ENCODE measurements at places on chromosomes 5 and 9.

- no peak for DNase-seq
Observed at GRCh38 chr5:15034379-15034778, 162.8 kb upstream of the ANKH start.

- DNase-seq: no peak
Observed at GRCh38 chr9:132478353-132479050, 68.5 kb downstream of the CFAP77 start.

GRCh38 chr5:175448276-175448675 is 4.3 kb upstream of the DRD1 start:
- DNase-seq: no peak

GRCh38 chr5:32514806-32515205 is 70.3 kb upstream of the ZFR start:
- DNase-seq: no peak

DNA sequence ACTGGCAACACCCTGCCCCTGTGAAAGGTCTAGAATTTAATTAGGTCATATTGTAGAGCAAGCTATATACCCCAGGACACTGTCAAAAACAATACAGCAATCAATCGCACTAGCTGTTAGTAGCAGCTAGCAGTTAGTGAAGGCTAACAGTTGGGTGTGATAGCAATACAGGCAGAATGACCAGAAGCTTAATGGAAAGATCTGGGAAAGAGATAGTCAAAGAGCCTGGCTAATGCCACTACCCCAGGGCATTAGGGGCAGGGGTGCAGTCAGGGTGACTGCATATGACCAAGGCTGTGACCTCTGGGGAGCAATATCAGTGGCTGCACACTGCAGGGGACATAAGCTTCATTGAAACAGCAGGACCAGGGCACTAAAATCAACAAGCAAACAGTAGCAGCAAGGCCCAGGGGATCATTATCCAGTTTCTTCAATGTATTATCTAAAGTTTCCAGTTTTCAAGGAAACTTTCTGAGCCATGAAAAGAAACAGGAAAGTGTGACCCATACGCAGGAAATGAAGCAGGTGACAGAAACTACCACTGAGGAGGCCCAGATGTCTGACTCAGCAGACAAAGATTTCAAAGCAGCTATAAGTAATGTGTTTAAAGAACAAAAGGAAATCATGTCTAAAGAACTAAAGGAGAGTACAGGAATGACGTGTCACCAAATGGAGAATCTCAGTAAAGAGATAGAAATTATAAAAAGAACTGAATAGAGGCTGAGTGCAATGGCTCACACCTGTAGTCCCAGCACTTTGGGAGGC is 82.4 kb downstream of the ZNF354C start:
- peak; percentile 67 for DNase-seq

GRCh38 chr9:6383551-6384225 is 29.3 kb upstream of the UHRF2 start:
- no peak for DNase-seq

DNA sequence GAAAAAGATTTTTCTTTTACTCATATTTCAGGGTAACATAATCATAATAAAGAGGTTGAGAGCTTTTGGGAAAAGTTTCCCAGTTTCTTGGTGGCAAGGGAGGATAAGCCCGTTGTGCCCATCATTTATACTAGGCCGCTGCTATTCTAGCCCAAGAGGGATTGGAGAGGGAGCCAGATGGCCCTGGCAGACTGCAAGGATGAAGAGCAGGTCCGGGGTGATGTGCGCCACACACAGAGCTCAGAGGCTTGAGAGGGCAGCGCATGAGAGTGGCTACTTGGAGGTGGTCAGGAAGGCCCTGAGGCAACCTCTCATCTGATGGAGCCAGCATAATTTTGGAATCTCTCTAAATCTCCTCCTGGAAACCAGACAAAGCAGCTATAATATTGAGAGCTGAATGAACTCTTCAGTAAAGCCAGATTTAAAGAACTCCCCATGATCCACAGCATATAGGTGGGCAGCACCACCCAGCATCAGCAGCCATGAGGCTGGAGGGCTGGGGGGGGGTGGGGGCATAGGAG is 110.1 kb downstream of the MED27 start:
- DNase-seq: no peak

DNA sequence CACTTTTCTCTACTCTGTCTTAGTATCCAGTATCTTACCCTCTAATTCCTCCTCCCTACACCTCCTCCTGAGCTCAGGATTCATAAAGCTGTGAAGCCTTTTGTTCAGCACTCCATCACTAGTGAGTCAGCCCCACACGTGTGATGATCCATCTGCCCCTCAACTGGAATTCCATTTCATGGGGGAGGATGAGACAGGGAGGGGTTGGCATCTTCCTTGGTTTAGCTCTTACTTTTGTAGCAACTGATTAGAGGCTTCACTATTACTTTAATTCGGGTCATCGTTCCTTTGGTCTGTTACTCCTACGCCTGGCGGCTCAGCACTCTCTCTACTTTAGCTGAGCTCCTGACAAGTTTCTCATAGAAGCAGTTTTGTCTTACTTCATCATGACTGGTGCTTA is 11.8 kb downstream of the BTNL8 start:
- DNase-seq: no peak

DNA sequence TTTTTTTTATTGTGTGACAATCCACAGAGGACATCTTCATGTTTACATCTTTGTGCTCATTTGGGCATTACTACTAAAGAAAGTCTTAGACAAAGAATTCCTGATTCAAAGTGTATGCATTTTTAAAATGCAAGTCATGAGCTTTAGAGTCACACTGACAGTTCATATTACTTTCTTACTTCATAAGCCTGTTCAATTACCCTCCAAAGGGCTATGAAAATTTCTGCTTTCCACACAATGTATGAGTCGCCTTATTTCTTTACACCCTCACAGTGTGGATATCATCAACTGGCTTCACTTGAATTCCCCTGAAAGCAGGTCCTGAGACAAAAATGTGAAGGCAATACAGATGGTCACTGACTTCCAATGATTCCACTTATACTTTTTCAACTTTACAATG is 280.4 kb upstream of the PTGER4 start:
- no peak for DNase-seq

- no peak for DNase-seq
Observed at GRCh38 chr5:9069650-9070049, 476.2 kb downstream of the SEMA5A start.

GRCh38 chr5:157816682-157817386 is 42.1 kb downstream of the CLINT1 start:
- no peak for DNase-seq

DNA sequence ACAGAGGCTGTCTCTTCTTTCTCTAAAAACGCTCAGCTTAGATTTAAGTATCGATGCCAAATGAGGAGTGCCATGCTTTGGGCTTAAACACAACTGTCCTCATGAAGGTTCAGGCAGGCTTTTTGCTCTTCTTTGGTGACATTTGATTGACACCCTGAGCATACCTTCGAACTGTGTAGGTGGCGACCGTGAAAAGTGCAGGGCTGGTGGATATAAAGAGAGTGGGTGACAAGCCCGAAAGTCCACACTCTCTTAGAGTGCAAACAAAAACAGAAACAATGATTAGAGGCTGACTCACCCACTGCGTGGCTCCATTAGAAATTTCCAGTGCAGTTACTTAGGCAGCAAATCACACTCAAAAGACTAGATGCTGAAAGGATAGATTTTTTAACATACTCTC is 141.7 kb downstream of the SYK start:
- DNase-seq: no peak

DNA sequence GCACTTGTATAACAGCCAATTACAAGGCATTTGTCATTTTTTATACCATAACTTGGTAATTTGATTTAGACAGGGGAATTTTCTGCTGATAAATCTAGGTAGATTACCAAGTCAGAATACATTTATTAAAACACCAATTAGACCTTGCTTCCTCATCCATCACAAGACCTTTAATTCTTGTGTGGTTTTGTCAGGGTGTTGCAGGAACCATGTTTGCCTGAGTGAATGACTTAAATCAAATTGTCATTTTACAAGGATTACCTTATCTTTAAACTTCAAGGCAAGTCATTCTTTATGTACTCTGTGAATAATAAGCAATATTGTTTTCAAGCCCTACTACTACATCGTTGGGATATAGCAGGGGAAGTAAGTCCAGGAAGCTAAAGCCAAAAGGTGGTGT is 257.7 kb downstream of the KCTD16 start:
- DNase-seq: no peak

- DNase-seq: no peak
Observed at GRCh38 chr5:173341961-173342430, 13.8 kb upstream of the STC2 start.

DNA sequence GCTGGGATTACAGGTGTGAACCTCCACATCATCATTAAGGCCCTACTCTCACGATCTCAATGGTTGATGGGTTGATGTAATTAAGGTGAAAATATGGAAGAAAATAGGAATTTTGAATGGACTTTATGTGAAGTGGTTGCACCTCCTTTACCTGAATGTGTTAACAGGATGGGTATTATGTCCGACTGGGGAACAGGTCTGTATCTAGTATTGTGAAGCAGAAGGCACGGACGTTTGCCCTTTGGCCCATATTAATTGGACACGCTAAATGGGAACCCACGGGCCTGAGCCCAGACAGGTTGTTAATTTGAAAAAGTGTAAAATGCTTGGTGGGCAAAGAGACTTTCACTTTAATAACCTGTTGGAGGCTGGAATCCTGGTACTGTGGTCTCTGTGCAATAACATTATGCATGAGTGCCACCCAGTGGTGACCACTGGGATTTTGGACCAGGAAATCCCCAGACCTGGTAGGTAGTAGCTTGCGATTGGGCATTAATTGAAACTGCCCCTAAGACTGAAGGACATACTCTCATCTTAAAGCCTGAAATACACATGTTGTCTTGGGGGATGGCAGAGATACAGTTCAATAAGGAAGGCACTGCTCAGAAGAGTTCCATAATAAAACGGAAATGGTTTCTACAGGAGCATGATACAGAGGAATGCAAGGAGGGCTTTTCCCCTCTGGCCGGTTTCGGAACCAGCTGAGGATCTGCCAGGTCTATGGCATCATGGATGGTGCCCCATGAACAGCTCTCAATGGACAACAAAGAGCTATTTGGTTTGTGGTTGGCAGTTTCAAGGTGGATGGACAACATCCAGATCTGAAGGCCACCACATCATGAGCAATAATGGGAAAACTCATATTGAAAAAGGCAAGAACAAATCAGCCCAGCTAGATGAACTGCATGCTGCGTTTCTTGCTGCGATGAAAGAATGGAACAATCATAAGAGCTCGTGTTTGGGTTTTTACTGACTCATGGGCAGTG is 26.2 kb upstream of the BICD2 start:
- DNase-seq: peak; percentile 84

DNA sequence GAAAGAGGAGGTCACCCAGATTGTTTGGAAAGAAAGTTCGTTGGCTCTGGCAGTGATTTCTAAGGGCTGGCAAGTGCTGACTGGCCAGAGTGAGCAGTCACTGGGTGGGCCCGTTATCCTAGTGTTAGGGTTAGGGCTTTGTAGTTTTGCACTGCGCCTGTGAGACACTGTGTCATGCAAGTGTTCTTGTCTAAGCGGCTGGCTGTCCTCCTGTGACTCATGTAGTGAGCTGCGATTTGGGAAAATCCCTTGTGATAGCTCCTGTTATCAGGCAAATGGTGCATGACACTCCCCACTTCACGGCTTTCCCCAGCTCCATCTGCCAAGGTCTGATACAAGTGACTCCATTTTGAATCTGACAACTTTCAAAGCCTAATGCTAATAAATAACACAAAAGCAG is 526.0 kb upstream of the ADAMTS16 start:
- no peak for DNase-seq

- no peak for DNase-seq
Observed at GRCh38 chr9:87516222-87516925, 18.7 kb downstream of the DAPK1 start.

DNA sequence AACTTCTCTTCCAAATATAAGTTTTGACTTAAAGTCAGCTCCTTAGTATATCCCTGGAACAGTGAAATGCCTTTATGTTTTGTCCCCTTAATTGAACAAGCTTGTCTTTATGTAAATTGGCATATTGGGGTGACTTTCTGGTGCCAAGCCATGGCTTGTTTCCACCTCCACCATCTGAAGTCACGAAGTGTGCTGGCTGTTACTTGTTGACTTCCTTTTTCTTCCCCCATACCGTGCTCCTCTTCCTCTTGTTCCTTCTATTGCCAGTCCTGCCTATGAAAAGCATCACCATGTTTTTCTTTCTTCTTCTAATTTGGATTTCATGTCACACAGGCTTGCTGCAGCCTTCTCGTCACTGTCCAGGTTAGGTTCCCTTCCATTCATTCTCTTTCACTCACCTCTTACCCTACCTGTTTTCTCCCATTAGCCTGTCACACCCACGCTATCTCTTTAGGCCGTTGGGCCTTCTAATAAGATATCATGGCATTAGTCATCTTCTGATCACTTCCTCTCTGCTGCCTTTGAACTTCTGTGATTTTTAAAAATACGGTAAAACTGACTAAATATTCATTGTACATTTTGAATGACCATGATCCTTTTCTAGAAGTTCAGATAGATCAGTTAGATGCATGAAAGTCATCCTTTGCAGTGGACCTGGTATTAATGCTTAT is 48.1 kb downstream of the IQGAP2 start:
- DNase-seq: no peak

- no peak for DNase-seq
Observed at GRCh38 chr5:112684121-112684520, 53.6 kb upstream of the APC start.

- no peak for DNase-seq
Observed at GRCh38 chr5:24439465-24439864, 205.3 kb downstream of the CDH10 start.

GRCh38 chr5:161847447-161847846 is 473 bp upstream of the GABRA1 start:
- no peak for DNase-seq

GRCh38 chr5:158435161-158435616 is 576.2 kb upstream of the CLINT1 start:
- peak; percentile 69 for DNase-seq

DNA sequence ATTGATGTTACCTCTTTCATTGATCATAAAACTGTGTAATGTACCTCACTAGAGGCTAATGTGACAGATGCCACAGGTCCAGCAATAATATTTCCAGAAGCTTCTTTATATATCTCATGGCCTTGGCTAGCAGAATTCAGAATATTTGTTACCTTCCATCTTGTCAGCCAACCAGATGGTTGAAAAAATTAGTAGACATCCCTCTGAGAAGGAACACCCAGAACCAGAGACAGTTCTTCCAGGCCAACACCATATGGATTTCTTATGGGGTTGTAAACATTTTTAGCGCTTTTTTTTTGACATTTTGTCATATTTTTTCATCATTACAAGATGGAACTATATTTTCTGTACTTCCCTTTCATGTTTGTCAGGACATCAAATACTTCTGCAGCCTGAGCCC is 278.7 kb upstream of the KLF9 start:
- no peak for DNase-seq

DNA sequence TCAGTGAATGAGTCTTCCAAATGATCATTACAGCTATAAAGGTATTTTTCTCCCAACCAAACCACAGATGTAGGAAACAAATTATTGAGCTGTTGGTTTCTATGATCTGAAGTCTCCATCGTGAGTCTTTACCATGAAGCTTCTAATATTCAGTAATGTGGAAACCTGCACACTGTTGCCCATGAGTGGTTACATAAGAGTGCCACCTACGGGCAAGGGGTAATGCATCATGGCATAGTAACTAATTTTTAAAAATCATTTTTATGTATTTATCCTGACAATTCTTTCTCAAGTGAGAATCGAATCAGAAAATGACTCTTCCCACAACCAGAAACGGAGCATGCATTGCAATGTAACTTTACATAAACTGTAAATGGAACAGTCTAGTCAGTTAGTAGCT is 282.5 kb upstream of the SMARCA2 start:
- DNase-seq: peak; percentile 10

GRCh38 chr5:110844251-110844650 is 105.4 kb downstream of the SLC25A46 start:
- DNase-seq: no peak

Measured in activated CD4-positive, alpha-beta T cell treated with anti-CD3 and anti-CD28 coated beads for 36 hours (primary cell).